NCI-H1048 (cell line): ENCODE measurements at places on chromosomes 16 and 17.

- no peak for DNase-seq
Measured at GRCh38 chr17:17514361-17514992, 18.3 kb upstream of the RASD1 start.

DNA sequence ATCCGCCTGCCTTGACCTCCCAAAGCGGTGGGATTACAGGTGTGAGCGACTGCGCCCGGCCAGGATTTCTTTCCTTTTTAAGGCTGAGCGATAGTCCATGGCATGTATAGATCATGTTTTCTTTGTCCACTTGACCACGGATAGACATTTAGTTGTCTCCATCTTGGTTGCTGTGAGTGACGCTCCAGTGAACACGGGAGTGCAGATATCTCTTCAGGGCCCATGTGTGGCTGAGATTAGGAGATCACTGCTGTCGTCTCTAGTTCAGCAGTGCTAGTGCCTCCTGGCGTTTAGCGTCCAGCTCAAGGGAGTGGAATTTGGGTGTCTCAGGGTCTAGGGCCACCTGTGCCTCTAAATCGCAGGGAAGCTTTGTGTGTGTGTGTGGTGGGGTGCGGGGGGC lies 41.5 kb downstream of the ABCC1 start:
- no peak for DNase-seq

DNA sequence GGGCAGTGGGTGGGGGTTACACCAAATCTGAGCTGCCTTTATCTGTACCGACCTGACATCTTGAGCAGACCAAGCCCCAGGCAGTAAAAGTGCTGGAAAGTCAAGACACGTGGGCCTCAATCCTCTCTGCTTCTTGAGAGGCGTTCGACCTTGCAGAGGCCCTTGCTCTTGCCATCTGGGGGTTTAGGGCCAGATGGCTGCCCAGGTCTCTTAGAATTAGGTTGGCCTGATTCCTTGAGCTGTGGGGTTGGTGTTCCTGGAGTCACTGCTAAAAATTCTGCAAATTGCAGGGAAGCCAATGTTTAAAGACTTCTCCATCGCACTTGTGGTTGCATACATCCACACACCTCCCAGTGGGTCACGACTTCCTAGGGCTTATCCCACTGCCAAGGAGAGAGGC lies 238.2 kb upstream of the ASIC2 start:
- DNase-seq = no peak

- DNase-seq = no peak
Measured at GRCh38 chr16:5643855-5644531, 546.4 kb upstream of the EEF2KMT start.
